Activated CD8-positive, alpha-beta memory T cell treated with anti-CD3 and anti-CD28 coated beads, Interleukin-2, amount 50 U/mL, for 4 hours (primary cell): ENCODE measurements at places on chromosomes 16 and 17.

- no peak for DNase-seq
These were observed 340.8 kb downstream of the XYLT1 start for GRCh38 chr16:17129971-17130370.

- DNase-seq, result no peak
These were observed 101.9 kb downstream of the LITAF start for GRCh38 chr16:11484691-11485258.

- DNase-seq, result no peak
These were observed 443.1 kb downstream of the SOX9 start for GRCh38 chr17:72563952-72564351.

DNA sequence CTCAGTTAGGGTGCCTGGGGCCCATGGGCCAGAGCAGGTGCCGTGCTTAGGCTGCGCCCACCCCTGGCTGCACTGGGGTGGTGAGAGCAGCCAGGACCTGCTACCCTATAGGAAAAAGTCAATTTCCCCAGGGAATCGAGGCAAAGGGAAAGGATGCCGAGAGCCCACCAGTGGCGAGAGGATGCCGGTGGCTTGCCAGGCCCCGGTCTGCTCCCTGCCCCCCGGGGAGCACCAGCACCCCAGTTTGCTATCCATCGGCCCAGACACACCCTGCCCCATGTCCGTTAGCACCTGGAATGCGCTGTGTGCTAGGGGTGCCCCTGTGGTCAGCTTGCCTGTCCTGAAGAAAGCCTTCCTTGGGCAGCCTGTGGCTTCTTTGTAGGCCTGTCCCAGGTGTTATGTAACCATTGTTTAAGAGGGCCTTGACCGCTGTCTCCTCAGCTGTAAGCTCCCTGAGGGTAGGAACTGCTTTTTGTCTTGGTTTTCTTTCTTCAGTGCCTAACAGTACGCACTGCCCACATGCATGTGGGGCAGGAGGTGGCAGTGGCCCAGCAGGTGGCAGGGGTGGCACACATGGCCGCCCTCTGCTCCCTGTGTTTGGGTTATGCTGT lies 40.8 kb downstream of the NT5M start:
- DNase-seq, result no peak

GRCh38 chr16:883781-884180 lies 83.2 kb upstream of the GNG13 start:
- DNase-seq, result no peak

DNA sequence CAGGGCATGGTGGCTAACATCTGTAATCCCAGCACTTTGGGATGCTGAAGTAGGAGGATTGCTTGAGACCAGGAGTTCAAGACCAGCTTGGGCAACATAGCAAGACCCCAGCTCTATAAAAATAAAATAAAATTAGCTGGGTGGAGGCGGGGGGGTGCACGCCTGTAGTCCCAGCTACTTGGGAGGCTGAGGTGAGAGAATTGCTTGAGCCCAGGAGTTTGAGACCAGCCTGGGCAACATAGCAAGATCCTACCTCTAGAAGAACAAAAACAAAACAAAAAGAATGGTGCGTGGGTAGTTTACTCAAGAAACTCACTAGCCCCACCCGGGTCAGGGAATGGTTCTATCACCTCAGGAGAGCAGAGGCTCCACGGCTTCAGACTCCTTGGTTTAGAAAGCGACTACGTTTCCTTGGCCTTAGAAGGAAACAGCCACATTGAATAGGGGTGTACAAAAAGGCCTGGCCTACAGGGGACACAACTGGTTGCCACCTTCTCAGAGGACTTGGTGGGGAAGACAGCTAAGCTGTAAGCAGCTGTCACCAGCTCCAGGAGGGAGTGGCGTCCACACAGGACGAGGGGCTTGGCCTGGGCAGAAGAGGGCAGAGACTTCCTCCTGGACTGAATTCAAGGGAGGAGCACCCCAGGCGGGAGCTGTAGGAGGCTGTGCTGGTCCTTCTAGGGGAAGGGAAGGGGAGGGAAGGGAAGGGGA lies 716 bp downstream of the TK1 start:
- no peak for DNase-seq

DNA sequence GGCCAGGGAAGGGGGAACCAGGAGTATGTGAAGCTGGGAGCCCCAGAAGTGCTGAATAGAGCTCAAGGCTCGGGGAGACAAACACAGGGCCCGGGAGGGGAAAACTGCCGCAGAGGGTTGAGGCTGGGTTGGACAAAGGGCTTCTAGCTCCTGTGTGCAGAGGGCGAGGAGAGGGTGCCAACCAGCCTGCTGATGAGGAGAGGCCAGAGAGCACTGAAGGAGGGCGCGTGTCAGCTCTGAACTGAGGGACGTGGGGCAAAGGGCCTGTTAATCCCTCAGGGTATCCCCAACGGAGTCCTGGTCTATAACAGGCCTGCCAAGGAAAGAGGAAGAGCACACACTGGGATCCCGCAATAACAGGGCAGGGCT lies 151.3 kb downstream of the C16orf78 start:
- DNase-seq, result no peak

DNA sequence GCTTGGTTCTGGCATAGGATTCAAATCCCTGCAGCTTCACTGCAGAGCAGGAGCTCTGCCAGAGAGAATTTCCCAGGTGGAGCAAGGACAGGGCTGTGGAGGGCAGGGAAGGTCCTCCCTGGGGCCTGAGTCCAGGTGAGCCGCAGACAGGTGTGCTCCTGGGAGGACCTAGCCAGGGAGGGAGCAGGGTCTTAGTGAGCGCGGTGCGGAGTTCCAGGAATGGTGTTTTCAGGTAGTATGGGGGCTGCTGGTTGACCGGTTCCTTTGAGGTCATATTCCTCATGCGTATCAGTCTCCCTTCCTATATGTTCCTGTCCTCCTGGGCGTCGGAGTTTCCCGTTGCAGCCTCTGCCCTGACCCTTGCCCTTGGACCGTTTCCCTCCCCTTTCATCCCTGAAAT lies 813.3 kb downstream of the KCNJ18 start:
- no peak for DNase-seq

- no peak for DNase-seq
These were observed at the start of gene COX6A2 for GRCh38 chr16:31428279-31428597. Gene COX6A2 (minus strand): TSS chr16:31428360. CDS start chr16:31428325, 35 bp downstream.

- no peak for DNase-seq
These were observed 26.4 kb downstream of the ARHGAP44 start for GRCh38 chr17:12815642-12816141.

DNA sequence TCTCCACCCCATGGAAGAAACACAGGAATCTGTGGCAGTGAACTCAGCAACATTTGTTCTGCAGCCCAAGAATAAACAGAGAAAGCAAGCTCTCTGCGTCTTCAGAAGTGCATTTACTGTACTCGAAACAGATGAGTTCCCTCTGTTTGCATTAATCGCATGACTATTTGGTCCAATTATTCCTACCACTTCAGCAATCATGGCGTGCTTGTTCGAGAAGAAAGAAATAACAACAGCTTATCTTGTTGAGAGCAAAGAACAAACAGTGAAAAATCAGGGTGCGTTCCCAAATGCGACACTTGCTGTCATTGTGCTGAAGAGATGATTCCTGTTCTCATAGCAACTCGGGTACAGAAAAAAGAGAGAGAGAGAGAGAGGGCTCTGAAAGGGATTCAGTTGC lies 445.3 kb upstream of the MAF start:
- no peak for DNase-seq

DNA sequence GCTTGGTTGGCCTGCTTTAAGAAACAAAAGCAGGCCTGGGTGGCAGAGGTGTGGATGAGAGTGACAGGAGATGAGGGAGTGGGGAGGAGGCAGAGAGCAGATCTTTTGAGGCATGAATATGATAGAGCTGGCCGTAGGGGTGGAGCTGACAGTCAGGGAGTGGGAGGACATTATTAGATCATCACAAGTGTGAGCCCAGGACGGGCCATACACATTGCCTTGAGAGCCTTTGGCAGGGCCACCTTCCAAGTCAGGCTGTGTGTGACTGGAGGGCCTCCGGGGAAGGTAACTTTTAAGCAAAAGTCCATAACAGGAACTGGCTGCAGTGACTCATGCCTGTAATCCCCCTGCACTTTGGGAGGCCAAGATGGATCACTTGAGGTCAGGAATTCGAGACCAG lies 26.3 kb downstream of the GINS3 start:
- no peak for DNase-seq

GRCh38 chr16:72287649-72288048 lies 115.7 kb upstream of the PMFBP1 start:
- DNase-seq, result no peak

- no peak for DNase-seq
These were observed 16.2 kb downstream of the PSMD3 start for GRCh38 chr17:39996800-39997199.

GRCh38 chr17:2213291-2213960 lies 90.2 kb downstream of the SMG6 start:
- DNase-seq, result no peak

DNA sequence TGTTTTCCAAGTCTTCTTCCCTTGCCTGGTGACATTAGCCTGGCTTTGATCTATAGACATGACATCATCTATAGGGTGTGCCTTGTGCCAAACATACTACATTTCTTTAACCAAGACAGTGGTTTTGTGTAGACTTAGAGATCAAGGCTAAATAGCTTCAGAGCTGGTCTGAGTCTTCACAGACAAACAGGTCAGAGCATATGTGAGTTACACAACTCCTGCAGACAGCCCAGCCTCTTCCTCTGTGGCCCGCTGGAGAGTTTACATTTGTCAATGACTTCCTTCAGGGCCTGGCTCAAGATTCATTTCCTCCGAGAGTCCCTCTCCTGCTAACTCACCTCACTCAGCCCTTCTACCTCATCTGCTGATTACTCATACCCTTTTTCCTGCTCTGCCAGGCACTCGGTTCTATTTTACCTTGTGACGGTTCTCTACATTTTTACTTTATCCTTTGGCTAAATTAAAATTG lies 73.1 kb upstream of the TANC2 start:
- peak; percentile 19 for DNase-seq

GRCh38 chr16:57994778-57995177 lies 5.7 kb downstream of the ZNF319 start:
- peak; percentile 43 for DNase-seq

DNA sequence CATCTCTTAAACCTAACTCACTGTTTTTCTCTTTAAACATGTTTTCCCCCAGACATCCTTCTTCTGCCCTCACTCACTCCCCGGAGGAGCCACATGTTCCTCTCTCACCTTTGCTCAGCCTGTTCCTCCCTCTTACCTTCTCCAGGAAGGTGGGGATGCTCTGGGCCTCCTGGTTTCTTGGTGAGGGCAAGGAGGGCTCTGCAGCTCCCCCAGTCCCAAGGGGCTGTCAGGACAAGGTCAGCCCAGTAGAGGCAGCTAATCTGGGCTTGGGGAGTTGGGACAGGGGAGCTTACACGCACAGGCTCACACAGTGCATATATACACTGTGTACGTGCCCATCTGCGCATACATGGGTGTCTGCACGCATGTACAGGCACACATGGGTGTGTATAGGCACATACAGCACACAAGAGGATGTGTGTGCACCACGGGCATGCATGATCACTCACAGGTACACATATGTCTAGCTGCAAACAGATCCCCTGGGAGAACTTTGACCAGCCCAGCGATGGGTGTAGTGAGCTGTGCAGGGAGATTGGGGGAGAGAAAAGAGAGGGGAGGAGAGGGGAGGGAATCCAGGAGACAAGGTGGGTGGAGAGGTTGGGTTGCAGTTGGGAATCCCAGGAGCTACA lies 28.6 kb upstream of the SPNS3 start:
- no peak for DNase-seq

GRCh38 chr16:3879258-3879886 lies 1.1 kb downstream of the CREBBP start:
- DNase-seq, result peak; percentile 18

GRCh38 chr16:67649494-67649931 lies 4.6 kb downstream of the CARMIL2 start:
- DNase-seq, result no peak

- DNase-seq, result no peak
These were observed 31.9 kb downstream of the COG1 start for GRCh38 chr17:73224663-73225305.

DNA sequence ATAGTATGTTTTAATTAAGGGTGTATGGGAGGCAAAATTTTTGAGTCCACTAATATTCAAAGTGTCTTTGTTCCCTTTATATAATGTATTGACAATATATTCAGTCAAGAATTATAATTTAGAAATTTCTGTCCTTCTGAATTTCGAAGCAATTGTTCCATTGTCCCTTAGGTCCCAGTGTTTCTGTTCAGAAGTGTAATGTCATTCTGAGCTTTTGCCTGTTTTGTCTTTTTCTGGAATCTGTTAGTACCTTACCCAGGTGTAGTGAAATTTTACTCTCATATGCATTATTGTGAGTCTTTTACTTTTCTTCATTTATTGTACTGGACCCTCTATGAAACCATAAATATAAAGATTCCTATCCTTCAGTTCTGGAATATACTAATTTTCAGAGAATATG lies 505.7 kb upstream of the KIF2B start:
- no peak for DNase-seq

DNA sequence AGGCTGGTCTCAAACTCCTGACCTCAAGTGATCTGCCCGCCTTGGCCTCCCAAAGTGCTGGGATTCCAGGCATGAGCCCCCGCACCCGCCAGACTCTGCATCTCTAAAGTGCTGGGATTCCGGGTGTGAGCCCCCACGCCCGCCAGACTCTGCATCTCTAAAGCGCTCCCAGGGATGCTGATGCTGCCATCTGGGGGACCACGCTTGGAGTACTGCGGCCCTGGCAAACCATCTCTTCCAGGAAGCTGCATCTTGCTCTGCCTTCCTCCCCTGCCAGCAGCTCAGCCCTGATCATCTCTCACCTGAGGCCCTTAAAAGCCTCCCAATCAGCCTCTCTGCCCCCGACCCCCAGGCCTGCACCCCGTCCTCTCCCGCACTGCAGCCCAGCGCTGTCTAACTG lies 4.1 kb downstream of the CEP295NL start:
- DNase-seq, result no peak

DNA sequence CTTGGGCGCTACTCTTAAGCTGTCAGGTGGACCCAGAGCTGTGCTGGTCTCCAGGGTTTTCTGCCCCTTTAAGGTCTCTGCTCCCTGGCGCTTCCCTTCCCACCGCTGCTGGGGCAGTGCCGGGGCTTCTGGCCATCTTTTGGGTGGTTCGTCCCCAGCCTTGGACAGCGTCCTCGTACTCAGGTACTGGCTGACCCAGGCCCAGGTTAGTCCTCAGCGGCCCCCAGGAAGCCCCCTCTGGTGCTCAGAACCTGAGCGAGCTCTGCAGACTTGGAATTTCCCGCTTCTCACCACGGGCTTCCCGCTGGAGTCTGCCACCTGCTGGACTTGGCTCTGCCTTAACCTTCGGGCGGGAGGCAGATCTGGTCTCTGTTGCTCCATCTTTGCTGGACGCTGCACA lies 94.1 kb upstream of the ZNF750 start:
- peak; percentile 14 for DNase-seq

- no peak for DNase-seq
These were observed 177.3 kb downstream of the BANP start for GRCh38 chr16:88128556-88128955.
